ENCODE measurements at places on chromosomes 1 and 21.
A peak's percentile ranks its signal among the peaks of the same experiment; 100 is the strongest.

- no peak for DNase-seq
These were observed 147.9 kb downstream of the EDEM3 start for GRCh38 chr1:184606786-184607185.

DNA sequence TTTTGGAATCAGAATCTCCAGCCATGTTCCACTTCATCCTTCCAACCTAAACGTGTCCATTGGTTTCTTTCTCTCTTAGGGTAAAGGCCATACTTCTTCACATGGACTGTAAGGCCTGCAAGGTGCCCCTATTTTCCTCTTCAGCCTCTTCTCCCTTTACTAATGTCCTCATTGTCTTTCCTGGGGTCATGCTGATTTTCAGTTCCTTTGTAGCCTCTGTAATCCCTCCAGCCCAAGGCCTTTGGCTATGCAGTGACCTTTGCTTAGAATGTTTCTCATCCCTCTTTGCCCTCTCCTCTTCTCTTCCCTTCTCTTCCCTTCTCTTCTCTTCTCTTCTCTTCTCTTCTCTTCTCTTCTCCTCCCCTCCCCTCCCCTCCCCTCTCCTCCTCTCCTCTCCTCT lies 112.5 kb downstream of the SPATA46 start:
- no peak for DNase-seq

- DNase-seq: no peak
These were observed 5.6 kb upstream of the S100A7 start for GRCh38 chr1:153465811-153466636.

- DNase-seq: no peak
These were observed 4.6 kb downstream of the RGS7 start for GRCh38 chr1:241352401-241352800.

DNA sequence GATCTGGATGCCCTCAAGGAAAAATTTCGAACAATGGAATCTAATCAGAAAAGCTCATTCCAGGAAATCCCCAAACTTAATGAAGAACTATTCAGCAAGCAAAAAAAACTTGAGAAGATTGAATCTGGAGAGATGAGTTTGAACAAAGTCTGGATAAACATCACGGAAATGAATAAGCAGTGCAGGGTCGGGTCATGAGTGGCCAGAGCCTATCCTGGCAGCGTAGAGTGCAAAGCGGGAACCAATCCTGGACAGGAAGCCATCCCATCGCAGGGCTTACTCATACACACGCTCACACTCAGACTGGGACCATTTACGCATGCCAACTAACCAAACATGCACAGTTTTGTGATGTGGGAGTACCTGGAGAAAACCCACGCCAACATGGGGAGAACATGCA lies 43.1 kb downstream of the ZMYM1 start:
- DNase-seq: no peak

DNA sequence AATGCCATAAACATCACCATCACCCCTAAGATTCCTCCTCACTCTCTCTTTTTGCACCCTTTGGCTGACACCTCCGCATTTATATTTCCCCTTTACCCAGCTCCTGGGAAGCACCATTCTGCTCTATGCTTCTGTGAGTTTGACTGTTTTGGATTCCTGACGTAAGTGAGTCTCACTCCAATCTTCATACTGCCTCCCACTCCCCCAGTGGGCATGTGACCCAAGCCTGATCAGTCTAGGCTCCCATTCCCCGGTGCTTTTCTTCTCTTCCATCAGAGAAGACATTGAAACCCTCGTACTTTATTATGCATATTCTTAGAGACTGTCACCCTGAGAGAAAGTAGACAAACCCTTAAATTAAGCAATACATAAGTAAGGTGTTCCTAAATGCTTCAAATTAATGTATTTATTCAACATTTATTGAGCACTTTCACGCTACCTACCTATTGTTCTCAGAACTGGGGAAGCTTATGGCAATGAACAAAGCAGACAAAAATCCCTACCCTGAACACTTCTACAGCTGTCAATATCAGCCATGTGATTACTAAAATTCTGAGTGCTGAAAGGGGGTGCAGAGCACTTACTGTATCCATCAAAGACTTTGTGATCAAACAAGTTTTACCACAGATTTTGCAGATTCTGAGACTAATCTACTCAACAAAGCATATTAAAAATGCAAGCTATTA lies 43.4 kb upstream of the DIPK1A start:
- DNase-seq: no peak

DNA sequence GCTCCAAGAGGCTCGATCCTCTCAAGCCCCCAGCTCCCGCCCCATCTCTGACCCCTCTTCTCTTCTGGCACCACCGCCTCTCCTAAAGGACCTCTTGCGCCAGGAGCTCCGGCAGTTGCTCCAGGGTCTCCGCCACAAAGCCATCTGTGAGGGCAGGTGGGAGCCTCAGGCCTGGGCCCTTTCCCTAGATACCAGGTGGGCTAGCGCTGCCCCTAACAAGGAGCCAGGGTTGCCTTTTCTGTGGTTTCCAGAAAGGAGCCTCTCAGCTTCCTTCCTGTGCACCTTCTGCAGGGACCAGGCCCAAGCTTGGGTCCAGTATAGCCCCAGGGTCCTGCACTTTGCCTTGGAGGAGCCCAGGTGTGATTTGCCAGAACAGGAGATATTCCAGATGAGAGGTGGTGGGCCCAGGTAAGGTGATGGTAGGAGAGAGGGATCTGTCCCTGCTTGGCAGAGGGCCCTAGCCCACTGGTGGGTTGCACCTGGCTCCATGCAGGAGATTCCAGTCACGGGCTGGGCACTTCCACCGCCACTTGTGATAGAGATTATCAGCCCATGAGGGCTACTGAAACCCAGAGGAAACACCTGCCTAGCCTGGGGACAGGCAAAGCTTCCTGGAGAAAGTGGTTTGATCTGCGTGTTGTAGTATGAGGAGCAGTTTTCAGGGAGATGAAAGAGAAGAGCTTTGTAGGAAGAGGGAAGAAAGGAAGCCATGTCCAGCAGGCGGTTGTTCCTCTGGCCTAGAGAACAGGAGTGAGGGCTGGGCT lies 1.0 kb downstream of the CCDC24 start:
- DNase-seq: no peak

DNA sequence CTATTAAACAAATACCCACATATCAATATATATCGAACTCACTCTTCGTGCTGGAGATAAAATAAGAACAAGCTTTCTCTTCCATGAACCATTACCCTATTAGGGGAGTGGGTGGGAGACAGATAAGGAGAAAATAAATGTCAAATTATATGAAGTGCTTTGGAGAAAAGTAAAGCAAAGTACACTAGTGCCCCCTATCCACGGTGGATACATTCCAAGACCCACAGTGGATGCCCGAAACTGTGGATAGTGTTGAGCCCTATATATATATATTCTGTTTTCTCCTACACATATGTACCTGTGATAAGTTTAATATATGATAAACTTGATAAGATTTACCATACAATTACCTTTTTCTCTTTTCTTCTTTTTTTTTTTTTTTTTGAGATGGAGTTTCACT lies 54.6 kb downstream of the FH start:
- DNase-seq: no peak

- DNase-seq: peak; percentile 49
These were observed 776 bp downstream of the KDM1A start for GRCh38 chr1:23019863-23020625.

- no peak for DNase-seq
These were observed 50.3 kb downstream of the PGM1 start for GRCh38 chr1:63643517-63643916.

DNA sequence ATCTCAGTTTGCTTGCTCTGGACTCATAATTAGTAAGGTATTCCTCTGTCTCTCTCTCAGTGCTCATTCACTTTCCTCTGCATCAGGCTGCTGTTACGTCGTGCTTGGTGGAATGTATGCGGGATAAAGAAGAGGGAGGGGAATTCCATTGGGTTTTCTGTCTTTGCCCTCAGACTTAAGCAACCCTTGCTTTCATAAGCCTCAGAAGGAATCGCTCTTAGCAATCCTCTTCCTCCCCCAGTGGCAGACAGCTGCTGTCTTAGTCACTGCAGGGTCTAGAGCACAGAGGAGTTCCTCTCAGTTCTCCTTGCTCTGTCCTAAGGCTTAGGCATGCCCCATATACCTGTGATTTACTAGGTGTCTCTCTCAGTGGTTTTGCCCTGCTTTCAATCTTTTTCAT lies 19.1 kb upstream of the NTMT2 start:
- no peak for DNase-seq

DNA sequence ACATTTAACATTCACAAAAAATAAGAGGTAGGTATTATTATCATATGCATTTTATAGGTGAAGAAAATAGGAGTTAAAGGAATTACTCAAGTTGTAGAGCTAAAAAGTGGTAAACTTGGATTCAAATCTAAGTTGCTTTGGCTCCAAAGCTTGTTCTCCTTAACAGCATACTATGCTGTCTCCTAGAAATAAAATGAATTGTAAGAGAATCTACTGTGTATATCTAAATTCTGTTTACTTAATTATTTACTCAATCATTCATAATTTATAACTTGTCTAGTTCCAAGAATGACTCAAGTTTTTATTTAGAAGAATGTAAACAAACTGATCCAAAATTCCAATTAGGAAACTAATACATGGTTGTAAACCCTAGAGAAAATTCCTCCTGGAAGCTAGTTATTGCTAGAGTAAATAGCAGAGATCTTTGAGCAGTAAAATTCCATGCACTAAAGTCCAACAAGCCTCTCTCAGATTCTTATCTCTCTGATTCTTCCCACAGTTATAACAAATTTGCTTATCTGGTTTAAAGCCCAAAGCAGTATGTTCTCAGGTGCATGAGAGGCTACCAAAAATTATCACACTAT lies 132.5 kb upstream of the DPT start:
- DNase-seq: no peak

- no peak for DNase-seq
These were observed 30.2 kb downstream of the CHAF1B start for GRCh38 chr21:36415375-36415774.

DNA sequence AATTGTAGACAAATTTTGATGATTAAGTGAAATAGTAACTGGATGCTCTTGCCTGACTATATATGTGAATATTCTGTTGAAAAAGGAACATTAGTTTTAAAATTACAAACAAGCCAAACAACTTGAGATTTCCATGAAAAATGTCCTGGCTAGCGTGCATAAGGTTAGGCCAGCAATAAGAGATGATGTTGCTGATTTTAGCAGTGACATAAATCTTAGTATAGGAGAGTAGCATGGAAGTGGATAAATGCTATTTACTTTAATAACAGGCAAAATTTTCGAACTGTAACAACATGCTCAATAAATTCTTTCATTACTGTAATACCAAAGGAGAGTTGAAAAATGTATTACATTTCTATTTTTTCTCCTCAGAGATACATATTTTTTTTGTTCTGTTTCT lies 266.6 kb downstream of the LRRC7 start:
- DNase-seq: no peak

DNA sequence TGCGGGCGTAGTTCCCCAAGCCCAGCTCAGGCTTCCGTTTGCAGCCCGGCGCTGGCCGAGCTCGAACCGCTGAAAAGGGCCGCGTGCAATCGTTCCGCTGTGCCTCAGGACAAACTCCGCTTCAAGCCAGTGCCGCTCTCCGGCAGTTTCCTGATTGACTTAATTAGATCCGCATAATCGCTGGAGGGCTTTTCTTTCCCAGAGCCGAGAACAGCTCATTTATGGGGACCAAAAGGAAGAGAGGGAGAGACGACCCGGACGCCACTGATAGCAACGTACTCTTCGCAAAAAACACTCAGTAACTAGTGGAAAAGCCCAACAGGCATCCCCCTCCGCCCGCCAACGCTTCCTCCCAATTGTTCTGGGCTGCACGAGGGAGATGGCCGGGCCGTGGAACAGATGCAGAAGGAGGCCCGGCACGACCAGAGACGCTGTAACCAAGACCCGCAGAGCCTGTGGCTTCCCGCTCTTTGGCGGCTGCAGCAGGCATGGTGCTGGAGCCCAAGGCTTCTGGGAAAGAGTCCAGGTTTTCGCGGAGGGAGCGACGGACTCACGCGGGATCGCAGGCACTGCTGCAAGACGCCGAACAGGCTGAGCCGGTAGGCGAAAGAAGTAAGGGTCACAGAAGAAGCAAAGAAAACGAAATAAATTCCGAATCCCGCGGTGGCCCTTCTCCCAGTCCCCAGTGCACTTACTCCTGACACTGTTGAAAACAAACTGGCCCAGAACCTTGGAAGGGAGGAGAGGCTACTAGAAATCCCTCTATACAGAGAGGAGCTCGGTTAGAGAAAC lies 3.6 kb upstream of the FOXD2 start:
- no peak for DNase-seq

DNA sequence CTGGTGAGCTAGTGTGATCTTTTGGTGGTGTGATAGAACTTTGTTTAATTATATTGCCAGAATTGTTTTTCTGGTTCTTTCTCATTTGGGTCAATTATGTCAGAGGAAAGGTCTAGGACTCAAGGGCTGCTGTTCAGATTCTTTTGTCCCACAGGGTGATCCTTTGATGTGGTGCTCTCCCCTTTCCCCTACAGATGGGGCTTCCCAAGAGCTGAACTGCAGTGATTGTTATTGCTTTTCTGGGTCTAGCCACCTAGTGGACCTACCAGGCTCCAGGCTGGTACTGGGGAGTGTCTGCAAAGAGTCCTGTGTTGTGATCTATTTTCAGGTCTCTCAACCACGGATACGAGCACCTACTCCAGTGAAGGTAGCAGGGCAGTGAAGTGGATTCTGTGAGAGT lies 25.9 kb upstream of the CD84 start:
- no peak for DNase-seq

- no peak for DNase-seq
These were observed 99.2 kb upstream of the GRIK3 start for GRCh38 chr1:37133276-37134145.

DNA sequence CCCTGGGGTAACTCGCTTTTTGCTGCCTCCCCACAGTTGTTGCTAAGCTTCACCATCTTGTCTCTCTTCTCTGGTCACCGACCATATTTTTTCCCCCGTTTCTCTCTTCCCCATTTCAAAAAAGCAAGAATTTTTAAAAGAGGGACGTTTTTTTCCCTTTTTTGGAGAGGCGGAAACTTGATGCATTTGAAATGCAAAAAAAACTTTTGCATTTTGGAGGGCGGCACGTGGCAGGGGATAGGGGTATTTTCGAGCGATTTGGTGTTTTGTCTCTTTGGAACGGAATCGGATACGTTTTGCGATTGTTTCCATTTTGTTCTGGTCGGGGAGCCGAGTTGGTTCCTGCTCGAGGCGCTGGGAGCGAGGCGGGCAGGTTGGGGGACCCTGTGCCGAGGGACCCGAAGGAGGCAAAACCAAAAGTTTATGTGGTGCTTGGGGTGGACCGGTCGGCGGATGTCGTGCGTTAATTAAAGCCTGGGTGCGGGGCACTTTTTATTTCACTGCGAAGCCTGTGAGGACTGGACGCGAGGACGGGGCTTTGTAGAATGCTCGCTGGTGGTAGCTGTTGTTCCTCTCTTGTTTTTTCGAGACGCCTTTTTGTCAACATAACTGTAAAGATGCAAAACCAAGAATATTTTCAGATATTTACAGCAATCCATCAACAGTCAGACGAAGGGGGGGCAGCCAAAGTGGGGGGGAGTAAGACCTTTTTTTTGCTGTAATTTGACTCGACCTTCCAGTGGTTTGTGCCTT lies 884 bp downstream of the H3-3A start:
- DNase-seq: peak; percentile 67
